ENCODE measurements at places on chromosomes 12 and 14. TPM values are rescaled to one million over a fixed set of nuclear protein-coding genes. Genes with fewer than 3 reads are reported as not detected.

Gene SLC6A15
- total RNA-seq = 0.13 TPM

Gene EDDM3A
- not detected for total RNA-seq

Gene DLGAP5
- total RNA-seq = 24.3 TPM

Gene TAS2R9
- total RNA-seq = 0.19 TPM

Gene LHX5
- not detected for total RNA-seq

Gene FOXN4
- not detected for total RNA-seq

Gene LRRC23
- 12.7 TPM for total RNA-seq

Gene SLC7A8
- 75.6 TPM for total RNA-seq

Gene OR4E1
- total RNA-seq = not detected

Gene TAS2R14
- total RNA-seq = 1.7 TPM

Gene SLIRP
- 177 TPM for total RNA-seq

Gene METTL17
- total RNA-seq = 23.2 TPM

Gene GNG2
- total RNA-seq = 11.8 TPM

Gene RNASE1
- 7.1 TPM for total RNA-seq

Gene ACVRL1
- total RNA-seq = 61.3 TPM

Gene TPCN1
- total RNA-seq = 20.9 TPM

Gene TRIM9
- total RNA-seq = 0.19 TPM

Gene RAD9B
- 1.2 TPM for total RNA-seq

Gene FOXN3
- total RNA-seq = 8.5 TPM

Gene COPS7A
- total RNA-seq = 164 TPM

Gene BCL2L14
- 0.06 TPM for total RNA-seq

Gene SUSD6
- 5.3 TPM for total RNA-seq

Gene RGS6
- total RNA-seq = not detected

Gene AHNAK2
- 36.7 TPM for total RNA-seq

Gene DDN
- total RNA-seq = 0.13 TPM

Gene CMA1
- not detected for total RNA-seq

Gene AMN
- not detected for total RNA-seq

Gene NEUROD4
- total RNA-seq = not detected

Gene CCDC198
- 0.53 TPM for total RNA-seq

Gene SOAT2
- total RNA-seq = 0.26 TPM

Gene ARHGEF40
- total RNA-seq = 33.3 TPM

Gene RIPK3
- 0.40 TPM for total RNA-seq

Gene DPF3
- 1.7 TPM for total RNA-seq

Gene HCAR2
- not detected for total RNA-seq

Gene GLIPR1L1
- total RNA-seq = not detected

Gene ZDHHC22
- not detected for total RNA-seq

Gene LRIG3
- 16.4 TPM for total RNA-seq

Gene KRT77
- total RNA-seq = not detected

Gene ZFHX2
- total RNA-seq = 0.06 TPM

Gene KIF26A
- 0.06 TPM for total RNA-seq

Gene IL23A
- total RNA-seq = not detected

Gene FOXA1
- not detected for total RNA-seq

Gene PIK3C2G
- total RNA-seq = not detected

Gene CFAP251
- total RNA-seq = 8.7 TPM

Data from aortic smooth muscle cell (primary cell).